NCI-H69 (cell line): ENCODE measurements at places on chromosomes 16 and 17.

- no peak for DNase-seq
These were observed 14.5 kb upstream of the MYCBPAP start for GRCh38 chr17:50493744-50494143.

- no peak for DNase-seq
These were observed 78.9 kb upstream of the FBXO47 start for GRCh38 chr17:39045948-39046679.

GRCh38 chr17:40458851-40459482 lies 15.7 kb downstream of the IGFBP4 start:
- DNase-seq, result no peak

DNA sequence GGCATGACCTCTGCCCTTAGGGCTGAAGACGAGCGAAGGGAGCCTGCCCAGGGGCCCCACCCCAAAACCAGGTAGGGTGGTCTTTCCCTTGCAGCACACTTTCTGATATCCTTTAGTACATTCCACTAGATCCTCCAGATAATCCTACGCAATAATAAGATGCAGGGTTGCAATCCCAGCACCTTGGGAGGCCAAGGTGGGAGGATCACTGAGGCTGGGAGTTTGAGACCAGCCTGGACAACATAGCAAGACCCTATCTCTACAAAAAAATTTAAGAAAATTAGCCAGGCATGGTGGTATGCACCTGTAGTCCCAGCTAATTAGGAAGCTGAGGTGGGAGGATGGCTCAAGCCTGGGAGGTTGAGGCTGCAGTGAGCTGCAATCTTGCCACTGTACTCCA lies 34.9 kb upstream of the MLKL start:
- no peak for DNase-seq

GRCh38 chr17:11814655-11815262 lies 182.5 kb downstream of the ZNF18 start:
- DNase-seq, result no peak

DNA sequence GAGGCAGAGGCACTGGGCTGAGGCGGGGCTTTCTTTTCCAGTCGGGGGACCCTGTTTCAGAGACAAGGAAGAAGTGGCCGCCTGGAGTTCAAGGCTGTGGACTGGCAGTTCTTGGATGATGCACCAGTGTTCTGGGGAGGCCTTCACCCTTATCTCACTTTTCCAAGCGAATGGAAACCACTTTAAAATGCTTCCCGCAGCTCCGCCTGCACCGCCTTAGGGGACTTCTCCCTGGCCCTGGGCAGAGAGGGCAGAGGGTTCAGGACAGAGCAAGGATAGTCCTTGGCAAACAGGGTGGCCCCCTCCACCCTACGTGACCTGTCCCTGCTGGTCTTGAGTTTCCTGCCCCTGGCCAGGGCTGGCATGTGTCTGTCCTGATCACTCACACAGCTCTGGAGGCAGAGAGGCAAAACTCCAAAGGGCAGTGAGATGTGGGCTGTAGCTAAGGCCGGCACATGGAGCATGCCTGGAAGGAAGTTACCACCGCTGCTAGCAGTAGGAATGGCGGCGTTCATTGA lies 20.6 kb downstream of the RTN4RL1 start:
- no peak for DNase-seq

- no peak for DNase-seq
These were observed 5.6 kb downstream of the CD19 start for GRCh38 chr16:28937222-28937876.

DNA sequence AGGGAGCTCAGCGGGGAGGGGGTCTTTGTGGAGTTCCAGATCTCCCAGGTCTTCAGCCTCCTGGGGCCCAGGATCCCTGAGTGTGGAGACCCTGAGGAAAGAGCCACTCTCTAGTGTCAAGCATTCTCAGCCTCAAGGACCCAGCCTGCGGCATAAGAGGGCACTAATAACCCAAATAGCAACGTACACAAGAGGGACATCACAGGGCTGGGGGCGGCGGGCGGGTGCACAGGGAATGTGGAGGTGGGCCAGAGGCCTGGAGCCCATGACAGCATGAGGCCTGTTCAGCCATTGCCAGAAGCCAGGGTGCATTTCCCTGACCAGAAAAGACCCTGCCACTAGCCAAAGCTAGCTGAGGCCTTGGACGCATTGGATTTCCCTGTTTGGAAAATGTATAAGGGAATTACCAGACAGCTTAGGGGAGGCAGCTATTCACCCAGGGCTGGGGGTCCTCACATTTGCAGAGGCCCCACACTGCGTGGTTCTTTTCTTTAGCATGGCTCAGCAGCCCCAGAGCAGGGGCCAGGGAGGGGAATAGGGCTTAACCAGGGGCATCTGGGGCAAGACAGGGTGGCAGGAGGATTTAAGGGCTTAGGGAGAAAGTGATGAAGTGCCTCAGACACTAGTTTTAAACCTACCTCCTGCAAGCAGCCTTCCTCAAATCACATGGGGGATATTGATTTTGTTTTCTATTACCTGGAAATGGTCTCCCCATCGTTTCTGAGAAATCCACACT lies 13.5 kb upstream of the ALOX15B start:
- no peak for DNase-seq

GRCh38 chr17:73092523-73093135 lies at the start of gene SLC39A11:
SLC39A11 (minus strand) TSS chr17:73092688; CDS start chr17:73088764, 3,924 bp downstream.
- peak; percentile 99 for DNase-seq

- no peak for DNase-seq
These were observed 55.6 kb downstream of the CYTH1 start for GRCh38 chr17:78726513-78726912.

- DNase-seq, result no peak
These were observed 748 bp downstream of the ATF7IP2 start for GRCh38 chr16:10386517-10387100.

- DNase-seq, result no peak
These were observed 321.8 kb downstream of the WWOX start for GRCh38 chr16:78421181-78421708.

DNA sequence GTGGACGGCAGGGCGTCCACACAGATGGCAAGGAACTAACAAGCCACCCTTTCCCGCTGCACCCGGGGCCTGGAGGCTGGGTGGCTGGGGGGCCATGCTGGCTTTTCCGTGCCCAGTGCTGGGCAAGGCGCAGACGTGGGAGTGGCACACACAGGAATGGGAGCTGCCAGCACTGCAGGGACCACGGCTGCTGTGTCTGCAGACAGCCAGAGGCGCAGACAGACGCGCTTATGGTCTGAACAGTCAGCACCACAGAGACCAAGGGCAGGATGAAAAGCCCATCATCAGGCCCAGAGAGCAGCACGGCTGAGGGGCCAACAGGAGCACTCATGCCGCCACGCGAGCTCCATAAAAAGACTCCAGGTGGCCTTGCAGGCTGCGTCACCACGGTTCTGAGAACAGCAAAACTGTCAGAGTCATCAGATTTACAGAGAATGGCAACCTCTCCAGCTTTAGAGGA lies 24.0 kb downstream of the PDIA2 start:
- no peak for DNase-seq

DNA sequence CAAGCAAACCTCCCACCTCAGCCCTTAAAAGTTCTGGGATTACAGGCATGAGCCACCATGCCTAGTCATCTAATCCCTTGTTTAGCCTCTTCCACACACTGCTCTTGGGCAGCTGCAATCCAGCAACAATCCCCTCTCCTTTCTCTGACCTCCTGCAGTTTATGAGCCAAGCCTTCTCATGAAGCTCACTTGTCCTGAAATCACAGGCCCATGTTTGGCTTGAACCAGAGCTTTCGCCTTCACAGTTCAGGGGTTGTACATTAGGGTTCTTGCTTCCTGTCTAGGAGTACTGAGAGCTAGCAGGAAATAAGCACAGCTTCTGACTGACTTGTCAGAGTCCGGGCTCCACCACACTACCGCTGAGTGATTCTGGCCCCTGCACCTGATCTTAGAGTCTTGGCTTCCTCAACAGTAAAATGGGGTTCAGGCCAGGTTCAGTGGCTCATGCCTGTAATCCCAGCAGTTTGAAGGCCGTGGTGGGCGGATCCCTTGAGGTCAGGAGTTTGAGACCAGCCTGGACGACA lies 16.3 kb downstream of the ERAL1 start:
- no peak for DNase-seq

DNA sequence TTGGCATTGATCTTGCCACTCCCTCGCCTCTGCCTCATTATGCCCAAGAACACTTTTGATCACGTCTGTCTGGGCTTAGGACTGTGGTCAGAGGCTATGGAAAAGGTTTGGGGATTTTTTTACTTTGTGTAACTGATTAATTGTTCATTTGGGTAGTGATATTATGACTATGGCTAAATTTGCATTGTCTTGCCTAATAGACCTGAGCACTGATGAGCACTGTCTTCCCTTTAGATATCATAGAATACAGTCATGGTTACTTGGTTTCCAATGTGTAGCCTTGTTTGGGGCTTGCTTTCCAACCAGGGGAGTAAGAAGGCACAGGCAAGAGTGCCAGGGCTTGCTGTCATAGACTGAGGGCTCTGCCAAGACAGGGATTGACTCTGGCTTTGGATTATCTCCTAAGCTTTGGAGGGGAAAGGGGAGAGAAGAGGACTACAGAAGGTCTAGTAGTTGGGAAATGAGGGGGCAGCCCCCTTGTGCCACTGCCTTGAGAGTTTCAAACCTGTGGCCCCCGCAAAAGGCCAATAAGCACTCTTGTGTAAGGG lies 13.7 kb downstream of the LIMD2 start:
- no peak for DNase-seq

DNA sequence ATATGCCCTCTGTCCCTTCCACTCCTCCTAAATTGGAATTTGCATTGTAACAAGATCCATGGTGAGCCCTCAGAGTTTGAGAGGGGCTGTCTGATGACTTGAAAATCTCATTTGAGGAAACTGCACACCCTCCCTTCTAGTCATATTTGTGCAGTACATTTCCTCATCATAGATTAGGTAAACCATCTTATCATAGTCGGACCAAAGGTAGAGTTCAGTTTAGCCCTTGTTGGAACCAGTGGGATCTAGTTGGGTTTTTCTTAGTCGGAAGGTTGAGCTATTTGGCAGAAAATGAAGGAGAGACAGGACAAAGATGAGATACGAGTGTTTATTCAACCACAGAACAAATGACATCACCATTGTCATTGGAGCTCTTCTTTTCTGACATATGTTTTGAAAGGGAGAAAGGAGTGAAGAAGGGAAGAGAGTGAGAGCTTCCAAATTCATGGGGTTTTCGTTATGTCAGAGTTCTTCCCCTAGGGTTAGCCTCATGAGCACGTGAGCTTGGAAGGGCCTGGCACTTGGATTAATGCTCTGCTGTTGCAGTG lies 15.8 kb upstream of the KRT20 start:
- DNase-seq, result no peak

GRCh38 chr16:76866994-76867393 lies 324.0 kb upstream of the MON1B start:
- DNase-seq, result no peak

GRCh38 chr16:88503374-88503770 lies 50.3 kb downstream of the ZFPM1 start:
- DNase-seq, result no peak

- no peak for DNase-seq
These were observed 60.0 kb upstream of the BRD7 start for GRCh38 chr16:50428742-50429141.

DNA sequence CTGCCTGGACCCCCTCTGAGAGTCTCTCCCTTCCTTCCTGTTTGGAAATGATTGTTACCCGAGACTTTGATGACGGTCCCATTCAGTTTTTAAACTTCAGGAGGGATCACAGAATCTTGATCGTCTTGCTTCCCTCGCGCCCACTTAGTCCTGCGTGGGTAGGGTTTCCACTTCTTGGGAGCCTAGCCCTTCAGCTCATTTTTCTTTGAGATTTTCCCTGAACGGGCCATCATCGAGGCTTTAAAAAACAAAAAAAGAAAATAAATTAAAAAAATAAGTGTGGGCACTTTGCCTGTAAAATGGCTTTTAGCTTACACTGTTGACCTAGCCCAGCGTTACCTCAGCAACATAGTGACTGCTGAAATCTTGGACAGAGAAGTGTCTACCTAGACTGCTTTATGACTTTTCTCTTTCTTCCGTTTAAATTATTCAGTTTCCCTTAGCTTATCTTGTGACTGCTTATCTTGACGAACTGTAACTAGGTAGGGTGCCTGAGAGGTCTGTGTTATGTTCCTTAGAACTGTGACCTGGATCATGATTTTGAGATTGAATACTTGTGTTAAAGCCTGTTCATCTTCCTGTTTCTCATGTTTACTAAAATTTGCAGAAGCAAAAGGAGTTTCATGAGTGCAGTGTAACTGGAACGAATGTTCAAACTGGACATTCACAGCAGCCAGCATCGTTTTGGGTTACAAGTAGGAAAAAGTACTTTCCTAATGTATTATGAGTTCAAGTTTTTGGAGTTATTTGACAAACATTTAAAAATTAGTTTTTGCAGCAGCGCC lies 874 bp downstream of the WWP2 start:
- DNase-seq, result peak; percentile 14

GRCh38 chr16:4303973-4304372 lies 11.9 kb upstream of the GLIS2 start:
- peak; percentile 71 for DNase-seq

GRCh38 chr17:67479148-67479547 lies 102.1 kb downstream of the PITPNC1 start:
- DNase-seq, result no peak

DNA sequence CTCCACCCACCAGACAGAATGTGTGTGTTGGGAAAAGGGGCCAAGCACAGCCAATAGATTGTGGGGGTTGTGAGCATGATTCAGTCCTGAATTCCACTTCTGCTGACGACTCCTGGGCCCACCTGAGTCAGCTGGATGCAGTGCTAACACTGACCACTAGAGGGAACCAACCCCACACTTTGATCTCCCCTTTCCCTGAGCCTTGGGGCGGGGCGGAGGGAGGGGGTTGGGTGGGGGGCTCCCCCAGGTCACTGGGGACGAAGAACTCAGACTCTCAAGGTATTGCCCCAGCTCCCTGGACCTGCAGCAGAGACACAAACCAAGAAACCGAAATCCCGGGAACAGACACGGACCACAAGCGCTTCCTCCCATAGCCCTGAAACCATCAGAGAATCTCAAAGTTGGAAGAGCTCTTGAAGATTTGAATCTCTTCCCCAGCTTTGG lies 621 bp upstream of the CSHL1 start:
- peak; percentile 43 for DNase-seq

DNA sequence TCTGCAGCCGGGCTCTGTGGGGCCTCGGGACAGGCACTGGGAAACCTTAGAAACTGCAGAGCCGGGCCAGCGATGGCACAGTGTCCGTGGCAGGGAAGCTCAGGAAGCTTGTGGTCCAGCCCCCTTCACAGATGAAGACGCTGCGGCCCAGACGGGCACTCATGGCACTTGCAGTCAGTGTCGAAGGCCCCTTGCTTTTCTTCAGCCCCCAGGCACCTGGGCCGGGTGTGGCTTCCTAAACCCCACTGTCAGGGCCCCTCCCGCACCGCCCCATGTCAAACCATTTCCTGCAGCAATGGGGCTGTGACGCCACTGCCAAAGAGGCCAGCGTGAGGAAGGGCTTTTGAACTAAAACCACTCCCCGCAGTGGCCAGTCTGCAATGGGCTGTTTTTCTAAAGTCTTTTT lies 164.0 kb downstream of the LAT start:
- no peak for DNase-seq

DNA sequence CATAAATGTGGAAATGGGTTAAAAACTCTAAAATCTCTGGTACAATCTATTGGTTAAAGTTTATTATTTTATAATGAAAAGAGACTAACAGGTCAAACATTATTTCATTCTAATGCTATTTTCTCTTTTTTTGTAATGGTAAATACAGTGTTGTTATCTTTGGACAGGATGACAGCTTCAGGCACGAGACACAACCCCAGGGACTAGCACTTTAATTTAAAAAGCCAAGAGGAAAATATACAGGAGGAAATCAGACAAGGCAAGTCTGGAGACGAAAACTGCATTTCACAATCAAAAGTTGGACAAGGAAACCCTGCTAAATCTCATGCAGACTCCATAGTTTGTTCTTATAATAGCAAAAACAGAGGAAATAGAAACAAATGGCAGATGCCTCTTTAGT lies 589.1 kb upstream of the CDH8 start:
- DNase-seq, result peak; percentile 4
